ENCODE measurements at places on chromosomes 13 and 19.

DNA sequence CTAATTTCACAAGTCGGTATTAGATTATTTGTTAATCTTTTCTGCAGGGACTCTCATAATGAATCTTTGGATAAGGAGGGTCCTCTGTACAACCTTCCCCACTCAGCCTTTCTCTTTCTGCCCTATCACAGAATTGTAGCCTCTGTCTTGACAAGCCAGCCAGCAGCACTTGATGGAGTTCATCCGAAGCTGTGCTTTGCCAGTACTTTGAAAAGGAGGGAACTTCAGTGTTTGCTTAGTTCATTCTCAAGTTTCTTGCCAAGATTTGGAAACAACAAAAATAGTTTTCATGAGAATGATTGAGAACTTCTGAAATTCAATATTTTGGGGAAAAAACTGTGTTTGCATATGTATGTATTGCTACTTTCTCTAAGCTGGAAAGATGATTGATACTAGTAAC lies 69.3 kb upstream of the HMGB1 start:
- no peak for DNase-seq

GRCh38 chr13:46211116-46211482 lies 629 bp upstream of the LRRC63 start:
- DNase-seq = no peak

DNA sequence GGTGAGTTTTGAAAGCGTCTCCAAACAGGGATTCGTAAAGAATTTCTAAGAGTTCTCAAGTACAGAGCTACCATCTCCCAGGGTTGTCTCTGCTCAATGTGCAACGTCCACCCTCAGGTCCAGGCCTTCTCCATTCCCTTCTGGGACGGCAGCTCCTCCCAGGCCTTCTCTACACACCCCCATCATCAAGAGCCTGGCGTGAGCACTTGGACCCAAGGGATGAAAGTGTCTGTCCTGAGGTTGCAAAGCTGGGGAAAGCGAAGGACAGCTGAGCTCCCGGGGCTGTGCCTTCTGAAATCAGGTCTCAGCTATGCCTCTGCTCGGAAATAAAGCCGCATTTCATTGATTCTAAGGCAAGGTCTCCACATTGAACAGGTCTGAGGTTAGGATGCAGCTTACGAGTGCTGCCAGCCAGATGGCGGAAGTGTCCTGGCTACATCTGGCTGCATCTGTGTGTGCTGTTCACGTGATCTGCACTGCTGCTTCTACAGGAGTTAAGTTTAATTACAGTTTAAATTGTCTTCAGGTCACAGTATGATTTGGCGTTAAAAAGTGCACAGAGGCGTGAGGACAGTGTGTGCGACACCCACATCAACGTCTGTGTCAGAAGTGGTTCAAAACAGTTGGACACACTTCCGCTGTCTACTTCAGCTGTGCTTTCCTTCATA lies 27.0 kb upstream of the MIER2 start:
- DNase-seq = no peak

GRCh38 chr13:47094734-47095434 lies 198.0 kb upstream of the HTR2A start:
- no peak for DNase-seq

DNA sequence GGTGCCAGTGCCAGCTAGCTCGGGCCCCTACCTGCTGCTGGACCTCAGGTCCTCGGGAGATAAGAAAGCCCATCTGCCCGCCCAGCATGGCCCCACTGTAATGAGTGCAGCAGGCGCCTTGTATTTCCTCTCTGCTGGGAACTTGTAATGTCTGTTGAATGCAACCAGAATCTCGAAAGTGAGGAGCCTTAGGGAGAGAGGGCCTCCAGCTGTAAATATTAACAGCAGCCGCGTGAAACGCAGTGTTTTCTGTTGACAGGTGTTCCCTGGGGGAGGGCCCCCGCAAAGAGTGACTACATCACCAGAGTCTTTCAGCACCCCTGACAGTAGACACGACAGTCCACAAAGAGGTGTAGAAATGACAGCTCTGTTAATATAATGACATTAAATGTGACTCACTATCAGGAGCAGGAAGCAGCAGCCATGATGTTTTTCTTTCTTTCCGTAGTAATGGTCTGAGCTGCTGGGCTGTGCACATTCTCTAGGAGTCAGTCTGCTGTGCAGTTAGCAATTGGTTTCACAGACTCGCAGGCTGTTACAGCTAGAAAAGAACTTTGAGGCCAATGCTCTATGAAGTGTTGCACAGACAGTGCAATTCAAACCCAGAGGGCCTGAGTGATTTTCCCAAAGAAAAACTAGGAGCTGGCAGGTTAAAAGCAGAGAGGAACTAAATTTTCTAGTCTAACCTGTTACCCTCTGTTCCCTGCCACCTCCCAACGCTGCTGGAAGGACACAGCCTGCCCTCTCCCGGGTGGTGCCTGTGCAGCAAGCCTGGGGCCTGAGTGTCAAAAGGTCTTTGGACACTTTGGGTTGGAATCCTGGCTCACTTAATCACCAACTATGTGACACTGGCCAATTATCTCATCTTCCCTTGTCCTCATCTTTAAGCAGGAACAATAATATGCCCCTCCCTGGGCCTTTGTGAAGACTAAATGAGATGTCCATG lies 58.6 kb upstream of the WASF3 start:
- no peak for DNase-seq
